ENCODE measurements at places on chromosomes 6 and 20.

DNA sequence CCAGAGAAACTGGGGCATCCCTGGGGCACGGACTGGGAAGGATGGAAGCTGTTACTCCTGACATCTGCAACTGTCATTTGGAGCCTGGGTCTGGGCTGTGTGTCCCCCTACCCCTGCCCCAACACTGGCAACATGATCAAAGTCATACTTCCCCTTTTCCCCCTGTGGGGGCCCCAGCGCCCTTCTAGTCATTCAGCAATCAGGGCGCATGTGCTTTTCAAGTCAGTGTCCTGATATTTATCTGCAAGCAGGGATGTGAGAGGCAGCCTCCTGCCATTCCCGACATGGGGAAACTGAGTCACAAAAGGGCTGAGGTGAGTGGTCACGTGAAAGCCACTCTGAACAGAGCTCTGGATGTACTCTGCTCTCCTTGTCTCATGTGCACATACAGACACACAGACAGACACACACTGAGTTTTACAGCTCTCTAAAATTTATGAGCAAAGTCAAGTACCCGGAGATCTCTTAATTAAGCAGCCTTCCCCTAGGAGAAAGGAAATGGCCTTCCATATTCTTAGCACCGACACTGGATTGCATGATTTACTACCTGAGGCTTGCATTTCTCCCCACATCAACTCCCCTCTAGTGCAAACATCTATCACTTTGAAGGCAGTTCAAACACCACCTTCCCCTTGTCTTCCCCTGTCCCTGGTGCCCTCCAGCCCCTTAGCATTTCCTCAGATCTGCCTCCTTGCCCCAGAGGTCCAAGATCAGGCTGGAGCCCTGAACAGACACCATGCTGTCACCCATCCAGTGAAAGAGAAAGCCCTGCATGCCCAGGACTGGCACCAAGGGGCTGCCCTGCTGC is 170.7 kb downstream of the CDC5L start:
- DNase-seq = no peak

DNA sequence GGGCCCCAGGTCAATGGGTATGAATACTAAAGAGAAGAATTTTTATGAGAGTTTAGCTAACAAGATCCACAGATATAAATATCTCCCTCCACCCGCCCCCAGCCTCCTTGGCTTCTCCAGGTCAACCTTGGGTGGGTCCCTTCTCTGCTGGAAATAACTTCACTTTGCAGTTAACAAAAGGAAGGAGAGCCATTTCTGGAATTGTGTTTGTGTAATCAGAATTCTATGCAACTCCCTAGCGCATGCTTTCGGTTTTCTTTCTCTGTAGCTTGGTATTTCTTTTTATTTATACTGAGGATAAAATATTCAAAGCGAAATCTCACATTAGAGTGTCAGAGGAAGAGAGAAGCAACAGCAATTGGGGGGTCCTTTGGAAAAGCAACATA is 27.1 kb downstream of the RIPOR2 start:
- no peak for DNase-seq

DNA sequence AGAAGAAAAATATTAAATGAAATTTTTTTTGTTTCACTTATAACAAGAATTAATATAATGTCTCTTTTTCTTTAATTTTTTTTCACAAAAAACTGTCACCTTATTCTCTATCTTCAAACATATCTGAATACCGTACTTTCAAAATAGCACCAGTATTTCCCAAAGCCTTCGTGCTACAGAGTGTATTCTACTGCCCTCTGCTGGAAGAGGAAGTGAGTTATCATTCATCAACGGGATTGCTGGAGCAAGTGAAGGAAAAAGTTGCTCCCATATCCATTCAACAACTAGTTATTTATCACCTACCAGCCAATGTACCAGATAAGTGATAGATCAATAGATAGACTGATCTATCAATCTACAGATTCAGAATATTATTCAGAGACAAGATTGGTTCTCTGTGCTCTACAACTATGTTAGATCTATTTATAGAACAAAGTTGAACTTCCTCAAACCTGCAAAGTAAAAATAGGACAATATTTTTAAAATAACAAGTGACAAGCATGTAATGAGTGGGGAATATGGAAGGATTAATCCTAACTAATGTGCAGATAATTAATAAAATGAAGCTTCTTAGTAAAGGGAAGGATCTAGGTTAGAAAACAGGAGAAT is 26.7 kb upstream of the TFAP2B start:
- no peak for DNase-seq

GRCh38 chr20:62064770-62065673 is 659 bp downstream of the TAF4 start:
- DNase-seq = no peak

GRCh38 chr6:167049275-167049674 is 50.1 kb downstream of the CEP43 start:
- no peak for DNase-seq

GRCh38 chr6:46935687-46936086 is 13.9 kb upstream of the ADGRF5 start:
- no peak for DNase-seq

- DNase-seq = no peak
Measured at GRCh38 chr6:3355011-3355357, 96.2 kb downstream of the PSMG4 start.

DNA sequence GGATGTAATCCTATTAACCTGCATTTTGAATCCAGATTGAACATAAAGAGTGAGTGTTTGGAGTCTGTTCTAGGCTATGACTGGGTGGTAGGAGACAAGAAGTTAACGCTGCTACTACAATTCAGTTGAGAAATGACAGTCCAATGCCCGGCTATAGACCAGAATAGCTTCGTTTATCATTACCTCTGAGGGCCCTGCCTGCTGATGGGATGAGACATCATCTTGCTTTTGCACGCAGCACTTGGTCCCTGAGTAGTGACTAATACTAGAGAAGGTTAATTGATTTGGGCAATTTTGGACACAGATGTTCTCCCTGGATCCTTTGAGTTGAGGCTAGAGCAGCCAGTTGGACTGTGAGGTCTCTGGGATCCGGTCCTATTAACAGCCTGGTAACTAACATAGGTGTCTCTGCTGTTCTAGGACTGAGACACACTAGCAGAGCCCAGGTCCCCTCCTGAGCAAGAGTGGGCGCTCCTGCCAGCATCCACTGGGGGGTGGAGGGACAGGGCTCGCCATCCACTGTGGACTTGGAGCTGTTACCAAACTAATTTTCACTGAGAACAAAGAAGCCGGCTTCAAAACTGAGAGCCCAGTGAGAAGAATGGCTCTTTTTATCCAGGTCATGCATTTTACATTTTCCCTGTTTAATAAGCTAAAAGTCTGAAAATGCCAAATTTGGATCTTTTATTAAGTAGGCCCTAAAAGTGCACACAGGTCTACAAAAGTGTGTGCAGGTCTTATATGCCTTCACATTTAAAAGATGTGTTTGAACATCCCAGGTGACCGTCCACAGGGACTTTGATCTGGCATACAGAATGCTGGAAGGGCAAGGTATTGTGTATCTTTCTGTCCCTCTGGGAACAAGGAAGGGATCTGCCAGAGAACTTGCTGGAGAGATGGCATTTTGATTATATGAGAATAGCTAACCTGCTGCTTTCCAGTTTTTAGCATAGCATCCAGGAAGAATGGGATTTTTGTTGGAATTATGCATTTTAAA is 212.5 kb downstream of the CDH4 start:
- DNase-seq = no peak

DNA sequence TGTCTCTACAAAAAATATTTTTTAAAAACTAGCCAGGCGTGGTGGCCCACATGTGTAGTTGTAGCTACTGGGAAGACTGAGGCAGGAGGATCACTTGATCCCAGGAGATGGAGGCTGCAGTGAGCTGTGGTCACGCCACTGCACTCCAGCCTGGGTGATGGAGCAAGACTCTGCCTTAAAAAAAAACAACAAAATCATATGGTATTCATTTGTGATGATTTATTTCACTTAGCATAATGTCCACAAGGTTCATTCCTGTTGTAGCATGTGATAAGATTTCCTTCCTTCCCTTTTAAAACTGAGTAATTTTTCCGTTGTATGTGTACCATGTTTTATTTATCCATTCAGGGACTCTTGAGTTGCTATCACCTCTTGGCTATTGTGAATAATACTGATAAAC is 26.2 kb downstream of the TMEM170B start:
- DNase-seq = no peak

GRCh38 chr6:159929819-159930218 is 39.0 kb downstream of the MAS1 start:
- DNase-seq = peak; percentile 50

GRCh38 chr6:158086504-158087223 is 81.4 kb downstream of the SERAC1 start:
- no peak for DNase-seq
